ENCODE measurements at places on chromosomes 5 and 9.
A peak's percentile ranks its signal among the peaks of the same experiment; 100 is the strongest.

- no peak for DNase-seq
Measured at GRCh38 chr5:55495216-55495615, 39.5 kb downstream of the PLPP1 start.

- DNase-seq = no peak
Measured at GRCh38 chr9:117671468-117671867, 32.7 kb upstream of the TLR4 start.

DNA sequence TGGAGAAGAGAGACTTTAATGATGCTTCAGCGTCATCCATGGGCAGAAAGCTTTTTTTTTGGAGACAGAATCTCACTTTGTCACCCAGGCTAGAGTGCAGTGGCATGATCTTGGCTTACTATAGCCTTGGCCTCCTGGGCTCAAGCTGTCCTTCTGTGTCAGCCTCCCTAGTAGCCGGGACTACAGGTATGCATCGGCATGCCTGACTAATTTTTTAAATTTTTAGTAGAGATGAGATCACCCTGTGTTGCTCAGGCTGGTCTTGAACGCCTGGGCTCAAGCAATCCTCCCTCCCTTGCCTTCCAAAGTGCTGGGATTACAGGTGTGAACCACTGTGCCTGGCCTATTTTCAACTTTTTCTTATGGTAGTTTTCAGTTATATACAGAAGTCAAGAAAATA is 23.2 kb downstream of the SPIN1 start:
- DNase-seq = no peak

DNA sequence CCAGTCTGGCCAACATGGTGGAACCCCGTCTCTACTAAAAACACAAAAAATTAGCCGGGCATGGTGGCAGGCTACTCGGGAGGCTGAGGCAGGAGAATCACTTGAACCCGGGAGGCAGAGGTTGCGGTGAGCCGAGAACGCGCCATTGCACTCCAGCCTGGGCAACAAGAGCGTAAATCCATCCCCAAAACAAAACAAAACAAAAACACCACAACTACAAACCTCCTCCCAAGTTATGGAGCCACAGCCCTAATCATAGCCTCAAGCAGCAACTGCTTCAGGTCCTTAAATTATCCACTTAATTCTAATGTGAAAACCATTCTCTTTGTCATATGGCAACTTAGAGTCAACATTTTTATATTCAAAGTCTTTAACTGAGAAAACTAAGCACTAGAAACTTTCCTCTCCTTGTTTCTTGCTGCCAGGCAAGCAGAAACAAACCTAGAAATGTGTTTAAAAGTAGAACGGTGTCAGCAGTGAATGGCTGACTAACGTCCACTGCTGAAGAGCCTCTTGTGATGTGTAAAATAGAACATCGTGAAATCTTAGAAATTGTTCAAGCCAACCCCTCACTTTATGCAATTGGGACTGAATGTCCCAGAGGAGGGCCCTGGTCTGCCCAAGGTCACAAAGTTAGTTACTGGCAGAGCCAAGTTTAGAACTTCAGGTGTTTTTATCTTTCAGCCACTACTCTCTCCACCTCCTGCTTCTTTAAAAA is 5.7 kb downstream of the TMEM245 start:
- DNase-seq = no peak

DNA sequence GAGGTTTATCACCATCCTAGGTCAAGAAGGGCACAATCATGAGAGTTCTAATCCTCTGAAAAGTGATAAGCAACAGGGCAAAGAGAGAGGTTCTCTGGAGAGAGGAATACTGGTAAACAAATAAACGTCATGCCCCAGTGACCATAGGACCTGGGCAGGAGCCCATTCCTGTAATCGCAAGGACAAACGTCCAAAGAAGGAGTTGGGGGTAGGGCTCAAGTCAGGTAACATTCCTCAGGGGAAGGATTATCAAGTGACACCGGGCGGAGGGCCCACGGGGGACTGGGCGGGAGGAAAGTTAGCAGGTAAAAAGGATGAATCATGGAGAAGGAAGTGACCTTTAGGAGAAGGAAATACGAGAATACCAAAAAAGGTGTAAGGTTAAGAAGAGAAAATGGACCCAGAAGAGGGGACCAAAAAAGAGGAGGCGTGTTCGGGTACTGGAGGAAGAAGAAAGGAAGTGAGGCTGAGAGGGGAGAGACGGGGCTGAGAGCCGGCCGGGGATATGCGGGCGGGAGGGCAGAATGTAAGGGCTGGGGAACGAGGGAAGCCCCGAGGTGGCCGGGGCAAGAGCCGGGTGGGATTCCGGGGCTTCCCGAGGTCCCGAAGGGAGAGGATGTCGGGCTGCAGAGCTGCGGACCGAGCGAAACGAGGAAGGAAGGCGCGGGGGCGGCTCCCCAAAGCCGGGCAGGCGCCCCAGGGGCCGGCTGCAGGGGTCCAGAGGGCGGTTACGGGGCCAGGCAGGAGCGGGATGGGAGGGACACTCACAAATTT is 583 bp downstream of the DIAPH1 start:
- no peak for DNase-seq

DNA sequence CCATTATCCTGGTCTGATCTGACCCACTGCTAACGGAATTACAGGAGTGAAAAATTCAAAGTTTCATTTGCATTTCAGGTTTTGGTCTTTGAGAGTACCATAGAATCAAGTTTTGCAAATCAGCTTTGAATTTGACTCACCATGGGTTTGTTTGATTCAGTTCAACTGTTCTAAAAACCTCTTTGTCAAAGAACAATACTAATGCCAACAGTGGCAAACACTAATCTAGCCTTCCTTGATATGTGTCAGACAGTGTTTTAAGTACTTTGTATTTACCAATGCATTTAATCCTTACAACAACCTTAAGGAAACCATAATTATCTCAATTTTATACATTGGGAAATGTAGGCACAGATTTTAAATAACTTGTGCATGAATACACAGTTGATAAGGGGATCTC is 10.1 kb upstream of the FSD1L start:
- no peak for DNase-seq

- peak; percentile 73 for DNase-seq
Measured at GRCh38 chr5:54229041-54229780, 81.2 kb downstream of the ARL15 start.

DNA sequence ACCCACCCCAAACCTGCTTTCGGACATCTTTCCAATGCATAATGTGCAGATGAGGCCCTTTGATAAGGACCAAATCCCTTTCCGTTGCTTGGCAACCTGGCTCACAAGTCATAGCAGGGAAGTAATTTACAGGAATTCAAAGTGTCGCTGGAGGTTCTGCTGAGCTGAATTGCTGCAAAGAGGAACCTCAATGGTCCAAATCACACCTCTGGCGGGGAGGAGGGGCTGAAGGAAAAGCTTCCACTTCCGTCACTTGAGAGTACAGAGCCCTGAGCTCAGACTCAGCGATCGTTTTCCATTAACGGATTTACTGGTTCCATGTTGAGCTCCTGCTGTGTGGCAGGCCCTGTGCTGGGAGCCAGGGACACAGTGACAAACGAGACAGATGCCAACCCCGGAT is 99.3 kb downstream of the KCNIP1 start:
- DNase-seq = no peak

- no peak for DNase-seq
Measured at GRCh38 chr9:4349816-4350418, 50.0 kb upstream of the GLIS3 start.

DNA sequence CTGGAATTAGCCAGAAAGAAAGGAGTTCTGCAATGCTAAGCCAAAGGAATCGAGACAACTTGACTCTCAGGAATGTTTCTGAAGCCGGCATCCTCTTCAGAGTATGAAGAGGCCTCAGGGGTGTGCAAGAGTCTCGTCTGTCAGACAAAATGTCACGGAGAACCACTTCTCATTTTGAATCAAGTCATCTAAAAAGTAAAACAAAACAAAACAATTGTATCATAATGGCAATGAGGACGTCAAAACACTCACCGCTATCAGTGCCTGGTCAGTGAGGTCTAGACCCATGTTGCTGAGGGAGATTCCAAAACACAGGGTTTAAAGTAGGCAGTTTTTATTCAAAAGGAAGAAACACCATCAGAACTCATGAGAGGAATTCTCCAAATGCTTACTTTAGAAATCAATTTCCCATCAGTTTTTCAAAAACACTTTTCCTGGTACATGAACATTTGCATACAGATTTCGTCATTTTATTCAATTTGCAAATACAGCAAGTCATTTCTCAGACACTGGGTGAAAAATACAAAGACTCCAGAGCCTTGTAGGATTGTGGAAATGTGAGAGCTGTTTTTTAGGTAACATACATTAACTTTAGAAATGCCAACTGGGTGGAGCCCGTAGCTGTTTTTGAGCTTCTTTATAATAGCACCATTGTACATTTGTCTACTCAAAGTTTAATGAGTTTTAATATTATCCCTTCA is 89.5 kb upstream of the MAP3K1 start:
- DNase-seq = no peak

DNA sequence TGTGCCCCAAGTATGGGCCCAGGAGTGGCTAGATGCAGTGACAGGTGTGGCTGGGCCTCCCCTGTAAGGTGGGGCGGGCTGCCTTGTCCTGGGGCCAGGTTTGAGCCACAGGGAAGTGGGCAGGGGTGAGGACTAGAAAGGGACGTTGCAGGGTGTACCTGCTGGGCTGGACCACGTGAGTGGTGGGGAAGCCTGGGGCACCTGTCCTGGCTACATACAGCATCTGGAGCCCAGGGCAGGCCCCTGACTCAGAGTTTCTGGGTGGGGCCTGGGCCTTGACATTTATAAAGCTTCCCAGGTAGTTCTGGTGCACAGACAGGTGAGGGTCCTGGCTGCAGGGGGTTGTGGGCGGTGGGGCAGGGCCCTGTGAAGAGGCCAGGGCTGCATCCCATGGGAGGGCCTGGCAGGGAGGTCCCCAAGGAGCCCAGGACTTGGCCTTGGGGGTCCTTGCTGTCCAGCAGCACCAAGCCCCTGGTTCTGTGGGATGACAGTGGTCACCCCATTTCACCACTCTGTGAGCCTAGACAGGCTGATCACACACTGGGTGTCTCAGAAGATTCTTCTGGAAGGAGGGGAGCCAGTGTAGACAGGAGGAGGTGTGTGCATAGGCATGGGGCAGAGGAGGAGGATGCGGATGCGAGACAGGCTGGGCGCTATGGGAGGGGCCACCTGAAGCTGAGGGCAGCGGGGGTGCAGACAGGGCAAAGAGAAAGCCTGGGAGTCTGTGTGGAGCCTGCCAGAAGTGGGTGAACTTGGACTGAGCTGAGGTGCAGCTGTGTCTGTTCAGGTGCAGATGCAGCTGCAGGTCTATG is 94.0 kb downstream of the PHF2 start:
- peak; percentile 25 for DNase-seq

DNA sequence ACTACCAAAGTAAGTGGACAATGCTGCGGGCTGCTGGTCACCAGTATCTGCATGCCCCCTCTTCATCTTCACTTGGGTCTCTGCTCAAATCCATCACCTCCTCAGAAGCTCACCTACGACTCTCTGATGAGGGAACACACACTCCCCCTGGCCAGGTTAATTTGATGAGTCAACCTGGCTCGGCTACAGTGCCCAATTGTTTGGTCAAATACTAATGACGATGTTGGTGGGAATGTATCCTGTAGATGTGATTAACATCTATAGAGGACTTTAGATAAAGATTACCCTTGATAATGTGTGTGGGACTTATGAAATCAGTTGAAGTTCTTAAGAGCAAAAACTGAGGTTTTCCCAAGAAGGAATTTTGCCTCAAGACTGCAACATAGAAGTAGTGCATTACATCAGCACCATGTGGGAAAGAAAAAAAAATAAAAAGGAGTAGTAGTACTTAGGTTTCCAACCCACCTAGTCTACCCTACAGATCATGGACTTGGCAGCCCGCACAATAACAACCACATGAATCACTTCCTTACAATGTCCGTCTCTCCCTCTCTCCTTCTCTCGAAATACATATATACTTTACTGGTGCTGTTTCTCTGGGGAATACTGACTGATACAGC is 467.3 kb downstream of the DNAH5 start:
- DNase-seq = no peak

DNA sequence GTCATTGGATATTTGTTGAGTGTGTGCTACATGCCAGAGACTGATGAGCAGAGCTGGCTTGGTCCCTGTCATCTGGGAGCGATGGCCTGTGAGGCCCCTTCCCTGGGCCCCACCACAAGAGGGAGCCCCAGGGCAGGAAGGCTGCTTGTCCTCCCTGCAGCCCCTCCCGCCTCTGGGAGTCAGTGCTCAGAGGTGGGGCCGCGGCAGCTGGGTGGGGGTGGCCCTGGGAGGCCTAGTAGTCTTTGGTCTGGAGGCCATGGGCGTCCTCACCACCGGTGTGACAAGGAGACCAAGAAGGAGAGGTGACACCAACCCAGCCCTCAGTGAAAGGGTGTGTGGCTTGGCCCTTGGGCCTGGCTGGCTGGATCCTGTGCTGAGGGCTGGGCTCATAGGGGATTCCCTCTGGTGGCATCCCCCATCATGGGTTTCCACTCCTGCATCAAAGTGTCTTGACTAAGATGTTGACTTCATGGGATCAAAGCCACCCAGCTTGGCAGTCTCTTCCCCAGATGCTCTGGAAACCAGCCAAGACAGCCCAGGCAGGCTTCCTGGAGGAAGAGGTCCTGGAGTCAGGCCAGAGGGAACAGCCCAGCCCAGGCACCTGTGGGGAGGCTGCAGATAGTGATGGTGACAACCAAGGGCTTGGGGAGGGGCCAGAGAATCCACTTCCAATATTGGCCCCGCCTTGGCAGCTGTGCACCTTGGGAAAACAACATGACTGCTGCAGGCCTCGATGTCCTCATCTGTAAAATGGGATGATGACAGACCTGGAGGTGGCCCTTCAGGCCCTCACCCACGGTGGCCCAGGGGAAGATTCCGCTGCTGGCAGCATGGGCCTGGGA is 166.7 kb downstream of the GAPVD1 start:
- DNase-seq = no peak

DNA sequence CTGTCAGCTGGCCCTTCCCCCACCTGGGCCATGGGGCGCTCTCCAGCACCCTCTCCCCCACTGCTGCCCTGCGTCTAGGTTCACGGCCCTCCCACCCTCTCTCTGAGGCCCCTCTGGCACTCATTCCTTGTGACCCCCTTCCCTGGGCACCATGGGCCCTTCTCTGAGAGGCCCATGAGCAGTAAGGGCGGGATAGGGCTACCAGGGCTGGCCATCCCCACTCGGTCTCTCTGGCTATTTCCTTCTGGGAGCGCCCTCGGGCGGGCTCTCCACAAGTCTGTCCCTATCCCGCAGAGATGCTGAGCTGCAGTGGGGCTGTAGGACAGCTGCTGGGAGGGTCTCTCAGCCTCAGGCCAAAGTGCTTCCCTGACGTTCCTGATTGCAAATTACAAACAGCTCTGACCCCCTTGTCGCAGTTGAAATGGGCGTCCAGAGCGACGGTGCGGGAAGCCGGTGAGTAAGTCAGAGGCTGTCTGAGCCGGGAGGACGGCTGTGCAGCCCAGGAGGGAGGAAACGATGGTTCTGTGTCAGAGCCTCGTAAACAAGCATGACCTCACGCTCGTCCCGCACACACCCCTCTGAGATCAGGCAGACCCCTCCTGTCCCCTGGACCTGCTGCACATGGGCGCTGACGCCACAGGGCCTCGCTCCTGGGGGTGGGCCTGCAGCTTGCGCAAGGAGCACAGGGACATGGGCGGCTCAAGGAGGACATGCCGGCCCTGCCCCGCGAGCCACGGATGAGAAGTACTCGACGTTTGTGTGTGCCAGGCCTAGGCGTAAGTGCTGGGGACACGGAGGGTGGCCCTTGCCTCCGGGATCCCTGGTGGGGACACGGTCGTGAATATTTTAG is 36.3 kb upstream of the GFPT2 start:
- DNase-seq = no peak

- DNase-seq = no peak
Measured at GRCh38 chr5:178427576-178428197, 162.5 kb downstream of the COL23A1 start.

- no peak for DNase-seq
Measured at GRCh38 chr5:95087816-95088317, 197.0 kb downstream of the MCTP1 start.

- DNase-seq = no peak
Measured at GRCh38 chr5:15993919-15994318, 185.7 kb downstream of the MARCHF11 start.

Measured in activated CD4-positive, CD25-positive, alpha-beta regulatory T cell treated with anti-CD3 and anti-CD28 coated beads, Interleukin-2, amount 50 U/mL, for 72 hours (primary cell).